ENCODE measurements at places on chromosomes 6 and 20. TPM values are rescaled to one million over a fixed set of nuclear protein-coding genes. Genes with fewer than 3 reads are reported as not detected.

GRCh38 chr6:45513213-45513618 is 135.5 kb upstream of the SUPT3H start:
- H3K4me1 ChIP-seq: no peaks in the 10 kb centered on the region
- DNase-seq: no peak
- no peaks in the 10 kb centered on the region for H3K27me3 ChIP-seq
- no peak overlapping the region for H3K27ac ChIP-seq
- H3K36me3 ChIP-seq: no peaks in the 10 kb centered on the region
- H3K4me3 ChIP-seq: no peak overlapping the region

- no peak overlapping the region for H3K27ac ChIP-seq
- no peak for DNase-seq
- no peak overlapping the region for H3K4me3 ChIP-seq
Observed at GRCh38 chr20:61360296-61360695, 108.2 kb downstream of the CDH4 start.

DNA sequence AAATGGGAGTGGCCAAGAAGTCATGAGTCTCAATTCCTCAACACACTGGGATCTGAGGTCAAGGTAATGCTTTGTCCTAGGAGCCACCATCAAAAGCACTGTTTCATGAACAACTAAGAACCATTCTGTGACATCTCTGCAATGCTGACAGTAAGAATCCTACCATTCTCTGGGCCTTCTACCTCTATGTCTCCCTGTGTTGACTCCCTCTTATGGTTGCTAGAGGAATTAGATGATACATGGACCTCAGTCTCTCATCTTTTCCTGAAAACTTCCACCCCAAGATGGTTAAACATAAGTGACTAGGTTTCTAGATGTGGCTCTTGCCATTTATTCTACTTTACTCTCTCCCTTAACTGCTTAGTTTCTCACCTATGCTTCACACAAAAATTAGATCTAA is 9.1 kb downstream of the MTRF1L start:
- H3K4me1 ChIP-seq: no peaks in the 10 kb centered on the region
- no peaks in the 10 kb centered on the region for H3K27me3 ChIP-seq
- H3K4me3 ChIP-seq: no peak overlapping the region
- no peak overlapping the region for H3K27ac ChIP-seq

DNA sequence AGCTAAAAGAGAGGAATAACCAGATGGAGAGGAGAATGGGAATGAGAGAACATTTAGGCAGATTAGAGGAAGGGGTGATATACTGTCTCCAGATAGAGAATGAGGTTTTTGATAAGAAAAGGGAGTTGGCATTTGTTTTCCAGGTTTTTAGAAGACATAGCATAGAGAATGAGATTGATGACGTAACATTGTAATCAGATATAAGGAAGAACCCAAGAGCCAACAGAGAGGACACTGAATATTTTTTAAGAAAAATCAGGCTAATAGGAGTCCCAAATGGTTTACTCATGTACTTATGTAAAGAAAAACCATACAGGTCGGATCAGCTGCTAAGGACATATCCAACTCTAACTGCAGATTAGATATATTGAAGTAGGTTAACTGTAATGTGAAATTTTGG is 112.9 kb downstream of the TBC1D7 start:
- no peaks in the 10 kb centered on the region for H3K36me3 ChIP-seq
- no peak overlapping the region for H3K4me3 ChIP-seq
- no peaks in the 10 kb centered on the region for H3K27me3 ChIP-seq
- DNase-seq: no peak
- H3K27ac ChIP-seq: no peak overlapping the region

DNA sequence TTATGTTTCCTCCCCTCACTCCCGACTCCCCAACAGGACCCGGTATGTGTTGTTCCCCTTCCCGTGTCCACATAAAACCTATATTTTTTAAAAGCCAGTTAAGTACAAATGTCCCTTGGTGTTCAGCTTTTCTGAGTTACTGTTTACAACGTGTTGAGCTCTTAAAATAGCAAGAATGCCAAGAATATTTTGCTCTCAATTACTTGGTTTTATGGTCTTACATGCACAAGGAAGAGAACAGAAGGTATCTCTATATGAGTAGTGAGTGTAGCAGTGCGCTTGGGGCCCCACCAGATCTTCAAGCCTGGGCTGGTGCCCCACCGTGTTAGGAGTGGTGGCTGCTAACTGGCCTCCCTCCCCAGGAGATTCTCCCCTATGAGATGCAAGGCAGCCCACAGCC is 75.3 kb downstream of the RIN2 start:
- no peak overlapping the region for H3K4me3 ChIP-seq
- no peaks in the 10 kb centered on the region for H3K36me3 ChIP-seq
- no peak overlapping the region for H3K27ac ChIP-seq
- no peaks in the 10 kb centered on the region for H3K27me3 ChIP-seq

DNA sequence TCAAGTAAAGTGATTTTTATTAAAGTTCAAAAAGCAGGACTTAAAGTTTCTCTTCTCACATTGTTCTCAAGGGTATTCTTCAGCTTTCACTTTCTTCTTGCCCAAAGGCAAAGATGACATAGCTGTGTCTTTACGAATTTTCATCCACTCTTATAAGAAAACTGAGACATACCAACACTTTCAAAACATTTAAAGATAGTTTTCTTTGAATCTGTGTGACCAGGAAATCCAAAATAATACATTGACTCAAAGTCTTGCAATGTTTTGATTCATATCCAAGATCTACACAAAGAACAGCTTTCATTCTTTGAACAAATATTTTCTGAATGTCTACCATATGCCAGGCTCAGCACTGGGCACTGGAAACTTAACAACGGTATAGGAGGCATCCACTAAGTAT is 117.9 kb downstream of the SIM1 start:
- no peak for DNase-seq
- H3K27ac ChIP-seq: no peak overlapping the region
- no peaks in the 10 kb centered on the region for H3K36me3 ChIP-seq
- peaks cover 10% of the 10 kb centered on the region for H3K4me1 ChIP-seq

DNA sequence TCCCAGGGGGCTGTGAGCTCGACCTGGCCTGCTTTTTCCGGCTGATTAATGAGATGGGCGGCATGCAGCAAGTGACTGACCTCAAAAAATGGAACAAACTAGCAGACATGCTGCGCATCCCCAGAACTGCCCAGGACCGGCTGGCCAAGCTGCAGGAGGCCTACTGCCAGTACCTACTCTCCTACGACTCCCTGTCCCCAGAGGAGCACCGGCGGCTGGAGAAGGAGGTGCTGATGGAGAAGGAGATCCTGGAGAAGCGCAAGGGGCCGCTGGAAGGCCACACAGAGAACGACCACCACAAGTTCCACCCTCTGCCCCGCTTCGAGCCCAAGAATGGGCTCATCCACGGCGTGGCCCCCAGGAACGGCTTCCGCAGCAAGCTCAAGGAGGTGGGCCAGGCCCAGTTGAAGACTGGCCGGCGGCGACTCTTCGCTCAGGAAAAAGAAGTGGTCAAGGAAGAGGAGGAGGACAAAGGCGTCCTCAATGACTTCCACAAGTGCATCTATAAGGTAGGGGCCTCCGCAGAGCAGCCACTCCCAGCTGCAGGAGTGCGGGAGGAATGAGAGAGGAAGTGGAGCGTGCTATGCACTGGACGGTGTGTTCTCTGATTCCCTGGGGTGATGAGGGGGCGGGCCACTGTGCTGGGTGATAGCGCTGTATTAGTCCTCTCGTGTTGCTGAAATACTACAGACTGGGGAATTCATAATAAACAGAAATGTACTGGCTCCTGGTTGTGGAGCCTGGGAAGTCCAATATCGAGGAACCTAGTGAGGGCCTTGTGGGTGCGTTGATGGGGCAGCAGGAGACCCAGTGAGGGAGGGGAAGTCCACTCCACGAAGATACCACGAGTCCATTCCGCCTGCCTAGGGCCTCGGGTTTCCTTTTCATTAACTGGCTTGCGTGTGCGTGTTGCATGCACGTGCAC is 161.7 kb downstream of the DTNBP1 start:
- H3K27ac ChIP-seq: no peak overlapping the region
- no peak overlapping the region for H3K4me3 ChIP-seq
- no peaks in the 10 kb centered on the region for H3K36me3 ChIP-seq
- no peak for DNase-seq
- no peaks in the 10 kb centered on the region for H3K27me3 ChIP-seq

DNA sequence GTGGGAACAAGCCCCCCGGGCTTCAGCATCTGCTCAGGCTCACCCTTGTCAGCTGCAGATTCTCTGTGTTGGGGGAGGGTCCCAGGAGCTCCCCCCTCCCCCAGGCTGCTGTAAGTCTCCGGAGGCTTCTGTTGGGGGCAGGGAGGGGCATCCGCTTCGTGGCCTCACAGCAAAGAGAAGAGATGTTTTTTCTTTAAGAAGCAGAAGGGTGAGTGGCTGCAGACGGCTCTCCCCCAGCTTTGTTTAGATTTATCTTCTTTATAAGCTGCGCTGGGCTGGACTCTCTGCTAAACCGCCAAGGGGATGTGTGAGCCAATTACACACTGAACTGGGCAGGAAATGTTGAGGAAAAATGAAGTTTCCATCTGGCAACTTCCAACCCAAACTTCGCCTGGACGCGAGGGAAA is 48.7 kb upstream of the GATA5 start:
- no peaks in the 10 kb centered on the region for H3K36me3 ChIP-seq
- no peaks in the 10 kb centered on the region for H3K4me1 ChIP-seq
- DNase-seq: no peak
- no peak overlapping the region for H3K4me3 ChIP-seq
- no peaks in the 10 kb centered on the region for H3K27me3 ChIP-seq
- H3K27ac ChIP-seq: no peak overlapping the region

Gene HLA-DQB2
- total RNA-seq: not detected

Gene PRND
- total RNA-seq: not detected

Gene AVP
- not detected for total RNA-seq

Gene TSBP1
- total RNA-seq: not detected

Gene CALHM6
- 2.3 TPM for total RNA-seq

Gene RFX6
- total RNA-seq: 1.6 TPM

Gene BPIFB2
- total RNA-seq: not detected

All from body of pancreas (tissue), 4 donors.